ENCODE measurements at places on chromosomes 7 and 10.

GRCh38 chr7:17681965-17682364 lies 258.3 kb downstream of the SNX13 start:
- no peak for DNase-seq

DNA sequence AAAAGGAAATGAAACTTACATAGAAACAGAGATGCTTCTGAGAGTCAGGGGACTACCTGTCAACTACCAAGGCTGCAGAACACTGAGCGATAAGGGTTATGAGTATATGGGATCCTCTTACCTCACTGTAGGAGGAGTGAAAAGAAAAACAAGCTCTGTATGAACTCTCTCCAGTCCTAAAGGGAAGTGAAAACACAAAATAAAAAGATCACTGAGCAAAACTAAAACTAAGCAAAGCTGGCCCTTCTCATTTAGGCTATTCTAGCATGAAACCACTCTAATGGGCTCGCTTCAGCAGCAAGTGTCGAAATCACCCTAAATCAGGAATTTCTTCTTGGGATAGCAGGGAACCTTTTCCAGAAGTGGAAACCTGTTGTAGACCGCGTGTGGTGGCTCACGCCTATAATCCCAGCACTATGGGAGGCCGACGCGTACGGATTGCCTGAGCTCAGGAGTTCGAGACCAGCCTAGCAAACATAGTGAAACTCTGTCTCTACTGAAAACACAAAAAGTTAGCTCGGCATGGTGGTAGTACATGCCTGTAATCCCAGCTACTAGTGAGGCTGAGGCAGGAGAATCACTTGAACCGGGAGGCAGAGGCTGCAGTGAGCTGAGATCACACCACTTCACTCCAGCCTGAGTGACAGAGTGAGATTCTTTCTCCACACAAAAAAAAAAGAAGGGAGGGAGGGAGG lies 27.0 kb downstream of the DCLRE1C start:
- DNase-seq = no peak

- no peak for DNase-seq
Measured at GRCh38 chr10:336247-336646, 201.0 kb downstream of the ZMYND11 start.

DNA sequence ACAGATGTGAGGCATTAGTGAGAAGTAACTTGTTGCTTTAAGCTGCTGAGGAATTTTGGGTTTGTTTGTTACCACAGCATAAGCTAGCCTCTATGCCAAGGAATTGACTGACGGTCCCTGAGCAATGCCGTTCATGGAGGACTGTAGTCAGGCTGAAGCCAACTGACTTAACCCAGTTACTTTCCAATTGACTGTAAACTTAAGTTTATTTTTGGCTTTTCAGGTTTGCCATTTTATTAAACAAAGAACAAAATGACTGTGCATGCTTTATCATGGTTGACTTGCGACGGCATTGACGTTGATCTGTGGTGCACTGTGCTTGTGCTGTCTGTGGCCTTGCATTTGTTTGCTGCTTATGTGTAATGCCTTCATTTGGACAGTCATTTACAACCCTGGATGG lies 53.5 kb downstream of the DNAJB9 start:
- no peak for DNase-seq

GRCh38 chr10:32104622-32105509 lies 48.6 kb upstream of the KIF5B start:
- DNase-seq = no peak

DNA sequence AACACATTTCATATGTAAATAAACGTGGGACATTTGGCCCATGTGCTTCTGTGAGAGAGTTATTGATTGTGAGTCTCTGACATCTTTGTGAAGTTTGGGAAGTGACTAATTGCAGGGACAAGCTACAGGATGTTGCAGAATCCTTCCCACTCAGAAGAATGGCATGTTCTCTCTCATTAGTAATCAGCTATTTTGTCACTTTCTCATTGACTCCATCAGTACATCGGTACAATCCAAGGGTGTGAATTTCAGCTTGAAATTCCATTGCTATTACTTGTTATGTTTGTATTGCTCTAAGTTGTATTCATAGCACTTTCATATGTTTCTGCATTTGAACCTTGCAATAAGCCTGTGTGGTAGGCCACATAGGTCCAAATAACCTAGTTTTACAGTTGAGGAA lies 100.0 kb upstream of the KCNMA1 start:
- DNase-seq = no peak

GRCh38 chr7:50774319-50774718 lies 8.4 kb downstream of the GRB10 start:
- no peak for DNase-seq

DNA sequence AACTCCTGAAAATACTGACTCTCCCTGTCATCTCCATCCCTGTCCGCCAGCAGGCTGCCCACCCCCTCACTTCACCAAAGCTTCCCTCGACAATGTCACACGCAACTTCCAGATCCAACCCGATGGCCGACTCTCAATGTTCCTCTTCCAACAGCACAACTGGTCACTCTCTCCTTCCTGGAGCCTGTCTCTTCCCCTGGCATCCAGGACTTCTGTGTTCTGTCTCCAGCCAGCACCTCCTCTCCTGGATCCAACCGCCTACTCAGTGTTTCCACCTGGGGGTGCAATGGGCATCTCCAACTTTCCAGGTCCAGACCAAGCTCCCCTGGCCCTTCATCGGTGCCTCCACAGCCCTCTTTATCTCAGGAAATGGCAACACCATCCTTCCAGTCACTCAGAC lies 8.6 kb downstream of the CPA5 start:
- no peak for DNase-seq

DNA sequence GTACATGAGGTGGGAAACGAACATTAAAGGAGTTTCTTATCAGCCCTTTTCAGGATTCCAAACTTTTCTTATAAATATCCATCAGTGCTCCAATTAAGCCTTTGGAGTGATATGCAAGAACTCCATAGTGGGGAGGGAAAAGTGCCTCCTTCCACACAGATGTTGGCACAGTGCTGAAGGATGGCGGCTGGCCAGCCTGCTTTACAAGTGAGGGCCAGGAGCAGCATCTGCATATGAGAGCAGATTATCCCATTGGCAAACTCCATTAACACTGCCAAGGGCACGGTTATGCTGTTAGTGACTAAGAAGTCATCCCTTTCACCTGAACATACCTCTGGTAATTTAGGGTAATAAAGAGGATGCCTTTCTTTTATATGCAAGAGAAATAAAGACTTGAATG lies 543.1 kb downstream of the CNTNAP2 start:
- DNase-seq = no peak

DNA sequence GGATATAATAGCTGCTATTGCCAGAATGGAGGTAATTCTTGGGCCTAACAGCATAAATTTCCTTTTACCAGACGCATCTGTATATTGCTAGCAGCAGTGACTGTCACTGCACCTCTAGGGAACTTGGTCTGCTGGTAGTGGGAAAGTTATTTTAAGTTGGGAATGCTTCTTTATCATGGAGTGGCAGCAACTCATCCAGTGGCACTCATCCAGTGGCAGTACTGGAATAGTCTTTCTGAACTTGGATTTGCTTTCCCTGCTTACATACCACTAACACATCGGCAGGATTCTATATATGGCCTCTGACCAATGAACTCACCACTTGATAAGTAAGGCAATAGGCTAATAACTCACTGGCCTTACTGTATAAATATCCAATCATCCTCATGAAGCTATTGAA lies 22.0 kb upstream of the ICA1 start:
- no peak for DNase-seq

DNA sequence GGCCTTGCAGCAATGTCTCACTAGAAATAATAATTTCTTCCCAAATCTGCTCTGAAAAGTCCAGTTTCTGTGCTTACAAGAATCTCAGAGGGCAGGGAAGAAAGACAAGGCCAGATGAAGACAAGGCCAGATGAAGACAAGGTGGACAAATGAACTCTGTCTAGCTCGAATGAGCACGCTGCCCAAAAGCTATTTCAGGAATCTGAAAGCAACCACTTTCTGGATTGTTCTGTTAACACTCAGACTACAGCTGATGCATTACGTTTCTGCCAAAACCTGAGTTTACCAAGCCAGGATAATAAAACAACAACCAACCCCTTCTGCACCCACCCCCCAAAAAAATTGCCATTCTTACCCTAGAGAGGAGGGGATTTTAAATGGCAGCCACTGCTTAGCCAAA lies 1073.6 kb downstream of the SORCS3 start:
- DNase-seq = no peak

- DNase-seq = no peak
Measured at GRCh38 chr7:149776289-149776688, 2.9 kb upstream of the ZNF467 start.

DNA sequence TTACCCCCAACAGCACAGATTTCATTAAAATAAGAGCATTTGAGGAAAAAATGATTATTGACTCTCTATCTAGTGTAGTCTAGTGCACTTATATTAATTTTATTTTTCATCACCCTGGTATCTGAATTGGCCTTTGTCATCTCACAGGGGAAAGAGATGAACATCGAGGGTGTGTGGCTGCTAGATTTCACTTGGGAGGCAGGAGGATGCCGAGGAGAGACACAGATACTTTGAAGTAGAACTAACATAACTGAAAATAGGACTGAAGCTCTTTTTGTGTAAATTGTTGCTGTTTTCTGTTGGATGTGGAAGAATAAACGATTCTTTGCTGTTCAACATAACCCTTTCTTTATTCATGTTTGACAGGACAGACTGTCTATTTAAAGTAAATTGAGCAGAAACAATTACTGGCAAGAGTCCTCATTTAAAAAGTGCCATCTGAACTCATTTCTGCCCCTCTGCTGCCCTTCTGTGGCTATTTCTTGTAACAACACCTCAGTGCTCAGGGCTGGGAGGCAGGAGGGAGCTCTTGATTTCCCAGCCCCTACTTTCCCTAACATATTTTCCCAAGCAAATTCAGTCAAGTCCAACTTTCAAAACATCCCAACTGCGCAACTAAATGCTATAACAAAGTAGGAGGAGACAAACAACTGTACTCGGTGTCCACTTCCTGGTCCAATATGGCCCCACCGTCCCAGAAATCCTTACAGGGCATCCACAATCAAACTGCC lies 15.6 kb downstream of the LYZL1 start:
- DNase-seq = no peak

GRCh38 chr7:148142660-148143248 lies 447.8 kb upstream of the C7orf33 start:
- DNase-seq = no peak

DNA sequence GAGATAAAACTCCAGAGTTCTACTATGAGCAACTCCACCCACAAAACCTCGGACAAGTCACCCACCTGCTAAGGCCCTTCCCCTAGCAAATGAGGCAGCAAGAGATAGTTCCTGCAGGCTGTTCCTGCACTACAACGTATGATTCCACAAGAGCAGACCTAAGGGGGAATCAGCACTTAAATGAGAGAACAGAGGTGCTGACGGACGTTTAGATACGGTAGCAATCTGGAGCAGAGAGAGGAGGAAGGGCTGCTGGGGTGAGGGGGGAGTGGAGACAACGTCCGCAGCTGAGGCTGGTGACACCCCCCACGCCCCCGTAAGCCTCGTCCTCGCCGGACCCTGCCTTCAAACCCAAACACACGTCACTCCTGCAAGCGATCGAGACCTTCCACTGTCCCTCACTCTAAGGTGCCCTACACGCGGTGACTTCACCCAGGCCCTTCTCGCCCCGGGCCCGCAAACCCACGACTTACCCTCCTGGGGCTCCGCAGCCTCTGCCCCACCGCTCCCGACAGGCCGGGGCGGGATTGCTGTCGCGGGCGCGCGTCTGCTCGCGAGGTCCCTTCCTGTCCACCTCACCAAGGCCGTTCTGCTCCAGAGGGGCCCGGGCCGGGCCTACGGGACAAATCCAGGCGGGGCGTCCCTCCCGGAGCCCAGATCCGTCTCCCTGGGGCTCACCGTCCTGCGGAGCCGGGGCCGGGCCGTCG lies 635 bp downstream of the ZNF12 start:
- peak; percentile 11 for DNase-seq

GRCh38 chr7:155541986-155542675 lies 4.2 kb downstream of the CNPY1 start:
- no peak for DNase-seq

DNA sequence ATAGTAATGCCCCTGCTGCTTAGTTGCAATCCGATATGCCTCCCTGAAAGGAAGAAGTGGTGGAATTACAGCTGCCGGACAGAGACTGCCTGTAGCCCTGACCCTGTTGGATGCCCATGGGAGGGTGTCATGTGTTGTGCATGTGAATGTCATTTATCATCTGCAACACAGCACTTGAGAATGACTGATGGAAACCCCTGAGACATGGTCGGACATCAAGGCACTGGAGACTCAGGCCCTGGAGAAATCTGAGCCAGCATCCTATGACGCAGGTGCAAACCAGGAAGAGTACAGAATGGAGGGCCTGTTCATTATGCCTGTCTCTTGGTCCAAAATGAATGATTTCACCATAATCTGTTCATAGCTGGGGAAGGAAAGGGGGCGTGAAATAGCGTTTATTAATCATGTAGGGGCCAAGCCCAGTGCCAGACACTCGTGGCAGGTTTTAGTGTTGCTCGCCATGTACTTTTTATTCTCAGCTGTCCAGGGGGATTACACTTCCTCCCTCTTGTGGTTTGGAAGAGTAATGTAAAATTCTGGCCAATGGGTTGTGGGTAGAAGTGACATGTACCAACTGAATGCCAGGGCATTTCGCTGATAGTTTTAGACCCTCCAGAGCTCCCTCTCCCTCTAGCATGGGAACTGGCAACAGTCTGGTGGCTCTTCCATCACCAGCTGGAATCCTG lies 23.0 kb upstream of the LEP start:
- DNase-seq = no peak

DNA sequence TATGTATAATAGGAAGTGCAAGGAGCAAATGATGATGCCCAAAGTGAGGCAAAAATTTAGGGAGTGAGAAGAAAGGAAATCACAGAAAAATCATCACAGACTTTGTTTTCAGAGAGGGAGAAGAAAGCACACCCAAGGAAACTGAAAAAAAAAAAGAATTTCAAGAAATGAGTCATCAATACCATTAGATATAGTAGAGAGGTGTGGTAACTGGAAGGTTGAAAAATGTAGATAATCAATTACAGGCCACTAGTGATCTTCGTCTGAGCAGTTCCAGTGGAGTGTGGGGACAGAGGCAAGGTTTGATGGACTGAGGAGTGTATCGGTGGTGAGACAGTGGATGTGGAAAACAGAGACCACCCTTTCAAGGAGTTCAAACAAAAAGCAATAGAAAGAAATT lies 31.7 kb downstream of the ASB4 start:
- no peak for DNase-seq

DNA sequence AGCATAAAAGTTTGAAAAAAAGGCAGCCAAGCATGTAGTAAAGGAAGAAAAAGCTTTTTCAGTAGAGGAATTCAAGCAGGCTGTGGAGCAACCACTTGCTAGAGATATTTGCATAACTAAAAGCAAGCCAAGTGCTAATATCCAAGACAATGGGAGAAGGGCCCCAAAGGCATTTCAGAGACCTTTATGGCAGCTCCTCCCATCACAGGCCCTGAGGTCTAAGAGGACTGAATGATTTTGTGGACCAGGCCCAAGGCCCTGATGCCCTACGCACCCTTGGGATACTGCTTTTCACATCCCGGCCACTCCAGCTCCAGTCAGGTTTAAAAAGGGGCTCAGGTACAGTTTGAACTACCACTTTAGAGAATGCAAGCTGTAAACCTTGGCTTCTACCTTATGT lies 261.7 kb upstream of the SEMA3C start:
- DNase-seq = no peak
